Psoas muscle (tissue), 8 donors: ENCODE measurements at places on chromosomes 11 and 22. TPM values are rescaled to one million over a fixed set of nuclear protein-coding genes. Genes with fewer than 3 reads are reported as not detected.

The RTN4RL2 gene
- total RNA-seq = 0.80 TPM

The TLCD5 gene
- 0.53 TPM for total RNA-seq

The IFITM1 gene
- 44.0 TPM for total RNA-seq

The CSNK2A3 gene
- not detected for total RNA-seq

The TKFC gene
- total RNA-seq = 13.4 TPM

The MCAT gene
- total RNA-seq = 15.7 TPM

The CASP1 gene
- 2.7 TPM for total RNA-seq

The TMEM25 gene
- 10.6 TPM for total RNA-seq

The HSPB2 gene
- total RNA-seq = 24.9 TPM

The SEC14L2 gene
- total RNA-seq = 1.3 TPM

The DDTL gene
- total RNA-seq = 2.4 TPM

The PISD gene
- 24.2 TPM for total RNA-seq

DNA sequence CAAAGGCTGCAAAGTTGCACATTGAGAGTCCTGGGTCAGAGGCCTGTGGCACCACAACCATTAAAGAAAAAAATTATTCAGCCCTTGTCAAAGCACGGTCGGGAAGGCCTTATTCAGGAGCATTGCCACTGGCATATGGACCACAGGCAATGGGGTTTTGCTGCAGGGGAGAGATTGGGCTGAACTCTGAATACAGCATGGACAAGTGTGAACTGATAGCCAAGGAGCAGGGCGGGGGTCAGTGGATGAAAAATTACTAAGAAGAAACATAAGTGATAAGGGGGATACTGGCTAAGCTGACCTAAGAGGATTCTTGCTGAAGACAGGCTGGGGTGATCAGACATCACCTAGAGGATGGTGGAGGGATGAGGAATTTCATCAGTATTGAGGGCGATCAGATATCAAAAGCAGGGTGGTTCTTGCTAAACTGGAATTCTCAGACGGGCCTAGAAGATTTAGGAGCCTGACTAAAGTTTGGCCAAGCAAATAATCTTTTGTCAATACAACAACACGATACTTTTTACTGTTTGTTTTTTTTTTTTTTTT is 3.3 kb upstream of the DGCR8 start:
- no peak for DNase-seq

- DNase-seq = no peak
Observed at GRCh38 chr11:71086687-71087258, 165.6 kb downstream of the SHANK2 start.

- DNase-seq = no peak
Observed at GRCh38 chr22:42509548-42509947, 10.0 kb downstream of the RRP7A start.

DNA sequence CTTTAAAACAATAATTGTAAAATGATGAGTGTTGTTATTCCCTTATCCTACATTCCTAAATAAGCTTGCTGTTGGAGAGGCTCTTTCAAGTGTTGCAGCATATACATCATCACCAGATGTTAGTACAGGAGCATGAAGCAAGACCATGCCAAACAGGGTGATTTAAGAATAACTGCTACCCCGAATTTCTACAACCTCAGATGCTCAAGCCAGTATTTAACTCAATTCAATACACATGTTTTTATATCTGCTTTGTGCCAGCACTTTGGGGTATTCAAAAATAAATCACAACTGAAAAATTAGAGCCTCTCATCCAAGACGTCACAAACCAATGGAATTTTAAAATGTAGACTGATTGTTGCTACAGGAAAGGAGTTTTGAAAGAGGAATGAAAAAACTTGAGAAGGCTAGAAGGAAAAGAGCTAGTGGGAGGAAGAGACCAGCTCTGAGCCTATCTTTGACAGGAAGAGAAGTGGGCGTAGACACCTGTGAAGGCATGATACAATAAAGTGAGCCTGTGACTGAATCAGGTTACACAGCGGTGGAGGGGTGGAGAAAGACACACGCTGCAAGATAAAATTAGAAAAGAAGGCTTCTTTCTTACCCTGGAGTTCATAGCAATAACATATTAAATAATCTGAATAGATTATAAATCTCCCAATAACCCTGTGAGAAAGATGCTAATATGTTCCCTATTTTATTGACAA is 95.8 kb downstream of the DLG2 start:
- no peak for DNase-seq

DNA sequence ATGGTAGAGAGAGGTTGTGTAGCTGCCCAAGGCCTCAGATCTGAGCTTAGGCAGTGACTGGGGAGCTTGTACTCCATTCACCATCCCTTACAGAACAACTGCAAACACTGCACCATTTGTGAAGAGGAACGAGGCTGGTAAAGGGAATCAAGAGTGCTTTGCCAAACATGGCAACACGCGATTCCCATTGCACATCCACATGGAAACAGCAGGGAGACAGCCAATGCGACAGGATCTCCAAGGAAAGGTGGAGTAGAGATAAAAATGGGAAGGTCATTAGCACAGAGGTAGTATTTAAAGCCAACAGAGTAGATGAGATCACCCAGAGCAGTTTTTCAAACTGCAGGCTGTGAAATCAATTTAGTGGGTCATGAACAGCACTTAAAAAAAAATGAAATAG is 42.0 kb downstream of the TCF20 start:
- no peak for DNase-seq

DNA sequence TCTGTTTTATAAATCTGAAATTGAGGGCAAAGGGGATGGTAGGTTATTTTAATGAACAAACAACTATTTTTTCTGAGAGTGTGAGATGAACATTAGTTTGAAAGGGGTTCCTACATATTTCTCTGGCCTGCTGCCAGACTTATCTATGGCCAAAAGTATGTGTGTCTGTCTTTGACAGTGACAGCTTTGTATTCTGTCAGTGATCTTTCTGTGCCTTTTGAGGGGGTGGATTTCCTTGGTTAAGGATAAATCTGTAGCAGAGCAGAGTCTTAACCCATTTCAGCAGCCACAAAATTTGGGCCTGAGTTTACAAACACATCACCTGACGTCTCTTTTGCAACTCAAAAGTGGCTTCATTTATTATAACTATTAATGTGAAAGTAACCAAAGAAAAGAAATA is 30.9 kb downstream of the ZFTA start:
- DNase-seq = no peak

- DNase-seq = peak; percentile 8
Observed at GRCh38 chr22:29345932-29346331, 30.4 kb upstream of the RASL10A start.

DNA sequence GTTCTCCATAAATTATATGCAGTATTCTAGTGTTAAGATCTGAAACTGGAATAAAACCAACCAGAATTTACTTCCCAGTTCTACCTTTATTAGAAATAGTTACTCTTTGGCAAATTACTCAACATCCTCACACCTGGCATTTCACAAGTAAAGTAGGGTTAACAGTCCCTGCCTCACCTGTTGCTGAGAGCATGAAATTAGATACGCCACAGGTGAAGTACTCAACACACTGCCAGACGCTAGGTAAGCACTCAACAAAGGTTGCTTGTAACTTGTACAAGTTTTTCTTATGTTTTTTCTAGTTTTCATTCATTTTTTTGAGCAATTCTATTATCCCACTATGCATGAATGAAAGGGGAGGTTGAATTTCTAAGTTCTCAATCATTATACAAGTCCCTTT is 267.6 kb upstream of the ARHGAP42 start:
- DNase-seq = no peak

DNA sequence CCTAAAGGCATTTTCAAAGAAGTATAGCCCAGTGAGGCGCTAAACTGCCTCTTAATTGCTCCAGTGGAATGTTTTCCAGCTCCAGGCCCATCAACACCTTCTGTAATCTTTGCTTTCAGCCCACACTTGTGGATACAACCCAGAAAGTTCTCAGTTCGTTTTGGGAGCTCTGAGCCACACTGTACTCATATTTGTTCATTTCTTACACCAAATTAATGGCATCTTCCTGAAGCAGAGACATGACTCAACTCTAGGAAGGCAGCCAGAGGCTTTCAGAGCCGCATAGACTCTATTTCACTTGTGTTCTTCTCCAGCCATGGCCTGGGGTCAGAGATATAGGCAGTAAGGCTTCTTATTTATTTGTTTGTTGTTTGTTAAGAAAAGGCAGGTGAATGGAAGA is 175.5 kb upstream of the NCAM1 start:
- DNase-seq = no peak

DNA sequence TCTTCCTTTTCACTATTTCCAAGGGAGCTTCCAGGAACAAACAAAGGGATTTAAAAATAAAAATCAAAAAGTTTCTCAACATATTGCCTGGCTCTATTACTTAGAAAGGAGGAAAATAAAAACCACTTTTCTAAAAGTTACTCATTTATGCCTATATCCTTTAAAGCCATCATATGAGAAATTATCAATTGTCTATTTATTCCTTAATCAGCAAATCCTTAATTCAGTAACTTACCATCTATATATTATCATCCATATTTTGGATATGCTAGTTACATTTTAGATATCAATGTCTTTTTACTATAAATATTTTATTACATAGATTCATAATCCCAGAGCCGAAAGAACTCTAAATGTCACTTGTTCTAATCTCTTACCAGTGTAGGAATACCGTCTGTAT is 481.5 kb upstream of the ANO5 start:
- no peak for DNase-seq

DNA sequence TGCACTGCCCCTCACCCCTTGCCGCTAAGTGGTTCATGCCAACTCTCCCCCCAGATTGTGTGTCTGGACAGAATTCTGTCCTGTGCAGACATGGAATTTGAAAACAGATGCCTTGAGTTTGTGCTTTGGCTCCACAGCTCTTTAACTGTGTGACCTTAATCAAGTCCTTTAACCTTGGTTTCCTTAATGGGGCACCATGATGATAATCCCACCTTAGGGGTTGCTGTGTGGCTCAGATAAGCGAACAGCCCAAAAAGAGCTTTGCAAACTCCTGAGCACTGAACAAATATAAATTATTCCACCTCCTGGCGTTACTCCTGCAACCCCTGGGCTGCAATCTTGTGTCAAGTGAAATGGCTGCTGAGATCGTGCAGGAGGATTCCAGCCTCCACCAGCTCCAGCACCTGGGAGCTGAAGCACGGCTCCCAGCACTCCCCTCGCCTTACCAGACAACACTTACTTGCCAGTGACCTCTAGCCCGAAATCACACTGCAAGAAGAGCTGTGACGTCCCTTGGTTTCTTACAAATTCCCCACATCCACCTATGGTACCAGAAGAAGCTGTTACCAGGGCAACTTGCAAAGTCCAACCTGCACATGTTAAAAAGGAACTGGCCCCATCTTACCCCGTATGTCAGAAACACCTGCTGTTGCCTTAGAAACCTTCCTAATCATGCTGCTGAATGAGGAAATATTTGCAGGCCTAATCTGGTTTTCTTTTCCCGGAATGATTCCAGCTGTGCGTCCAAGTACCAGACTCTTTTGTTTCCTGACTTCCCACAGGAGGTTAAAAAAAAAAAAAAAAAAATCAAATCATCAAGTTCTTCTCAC is 13.2 kb downstream of the VPS37C start:
- DNase-seq = no peak

DNA sequence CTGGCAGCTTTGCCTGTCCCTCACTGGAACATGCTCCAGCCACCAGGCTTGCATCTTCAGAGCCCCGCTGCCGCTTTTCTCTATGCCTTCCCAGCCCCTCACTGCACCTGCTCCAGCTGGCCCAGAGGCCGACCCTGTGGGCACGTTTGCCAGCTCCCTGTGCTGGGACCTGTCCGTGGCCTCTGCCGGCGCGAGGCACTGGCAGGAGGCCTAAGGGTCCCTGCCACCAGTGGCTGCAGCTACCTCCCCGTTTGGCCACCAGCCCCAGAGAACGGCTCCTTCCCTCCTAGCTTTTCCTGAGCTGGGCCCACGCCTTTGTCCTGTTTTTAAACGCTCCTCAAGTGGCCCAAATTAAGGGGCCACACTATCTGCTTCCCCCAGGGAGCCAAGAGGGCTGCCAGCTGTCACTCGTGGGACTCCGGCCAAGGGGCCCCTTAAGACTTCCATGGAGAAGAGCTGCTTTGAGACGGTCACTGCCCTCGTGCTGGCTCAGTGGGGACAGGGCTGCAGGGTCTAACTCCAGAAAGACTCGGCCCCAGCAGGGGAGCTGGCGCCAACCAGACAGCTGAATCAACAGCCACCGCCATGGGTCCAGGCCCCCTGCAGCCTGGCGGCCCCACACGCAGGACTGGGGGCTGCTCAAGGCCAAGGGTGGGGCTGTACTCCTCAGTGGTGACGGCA is 24.6 kb upstream of the WNT7B start:
- peak; percentile 58 for DNase-seq

DNA sequence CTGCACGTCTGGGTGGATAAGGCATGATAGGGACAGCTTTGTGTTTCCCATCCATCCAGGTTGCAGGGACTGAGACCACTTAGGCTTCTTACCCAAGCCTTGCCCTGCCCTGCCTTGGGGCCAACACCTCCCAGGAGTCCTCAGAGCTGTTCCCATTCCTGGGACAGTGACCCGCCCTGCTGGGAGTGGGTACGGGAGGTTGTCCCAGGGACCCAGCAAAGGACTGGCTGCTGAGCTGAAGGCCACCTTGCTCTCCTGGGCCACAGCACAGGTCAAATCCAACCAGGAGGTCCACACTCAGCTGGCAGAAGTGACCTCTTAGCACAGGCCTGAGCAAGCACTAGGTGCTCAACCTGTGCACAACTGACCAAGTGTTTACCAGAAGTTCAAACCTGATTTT is 16.9 kb upstream of the ARHGEF17 start:
- no peak for DNase-seq

DNA sequence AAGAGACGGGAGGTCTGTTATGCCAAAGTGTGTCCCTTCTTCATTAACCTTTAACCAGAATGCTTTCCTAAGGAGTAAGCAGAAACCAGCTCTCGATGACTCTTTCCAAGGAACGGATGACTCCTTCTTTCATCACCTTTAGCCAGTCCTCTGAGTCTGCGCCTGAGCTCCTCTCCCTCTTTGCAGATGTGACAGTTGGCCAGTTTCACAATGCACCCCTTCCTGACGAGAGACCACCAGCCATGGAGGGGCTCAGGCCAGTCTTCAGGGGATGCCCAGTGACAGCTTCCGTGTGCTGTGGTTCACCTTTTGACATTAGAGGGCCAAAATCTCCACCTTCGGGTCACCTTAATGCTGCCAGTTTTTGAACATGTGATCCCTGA is 826.1 kb downstream of the TBC1D22A start:
- no peak for DNase-seq

DNA sequence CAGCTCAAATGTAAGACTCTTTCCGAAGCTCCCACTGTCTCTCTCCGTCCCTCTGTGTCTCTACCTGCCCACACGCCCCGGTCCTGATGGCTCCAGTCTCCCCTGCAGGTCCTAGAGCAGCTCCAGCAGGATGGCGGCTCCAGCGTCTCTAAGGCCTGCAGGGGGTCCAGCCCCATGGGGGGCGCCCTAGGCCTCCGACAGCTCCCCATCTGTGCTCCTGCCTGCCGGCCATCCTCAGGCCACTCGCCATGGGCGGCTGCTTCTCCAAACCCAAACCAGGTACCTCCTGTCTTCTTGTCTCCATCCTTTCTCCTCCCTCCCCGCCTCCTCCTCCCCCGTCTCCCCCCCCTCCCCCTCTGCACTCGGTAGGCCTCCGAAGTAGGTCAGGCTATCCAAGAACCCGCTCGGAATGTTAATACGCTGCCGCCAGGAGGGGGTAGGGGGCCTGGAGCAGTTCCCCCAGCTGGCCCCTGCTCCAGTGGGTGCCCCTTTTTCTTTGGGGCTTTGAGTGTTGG is 699 bp downstream of the AIFM3 start:
- no peak for DNase-seq
